ENCODE measurements at places on chromosomes 5 and 9.

DNA sequence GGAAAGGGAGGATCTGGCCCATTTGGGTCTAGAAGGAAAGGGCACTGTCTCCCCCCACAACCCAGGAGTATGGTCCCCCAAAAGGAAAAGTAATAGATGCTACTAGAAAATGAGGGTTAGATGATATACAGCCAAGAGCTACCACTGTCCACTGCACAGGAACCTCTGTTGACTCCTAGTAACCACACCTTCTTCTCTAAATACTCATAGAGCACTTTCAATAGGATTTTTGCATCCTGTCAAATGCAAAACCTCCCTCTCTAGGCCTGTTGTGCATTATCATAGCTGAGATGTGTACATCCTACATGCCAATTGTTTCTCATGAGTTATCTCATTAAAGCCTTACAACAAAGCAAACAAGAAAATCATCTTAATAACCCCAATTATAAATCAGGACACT lies 66.8 kb downstream of the THBS4 start:
- no peak for DNase-seq

DNA sequence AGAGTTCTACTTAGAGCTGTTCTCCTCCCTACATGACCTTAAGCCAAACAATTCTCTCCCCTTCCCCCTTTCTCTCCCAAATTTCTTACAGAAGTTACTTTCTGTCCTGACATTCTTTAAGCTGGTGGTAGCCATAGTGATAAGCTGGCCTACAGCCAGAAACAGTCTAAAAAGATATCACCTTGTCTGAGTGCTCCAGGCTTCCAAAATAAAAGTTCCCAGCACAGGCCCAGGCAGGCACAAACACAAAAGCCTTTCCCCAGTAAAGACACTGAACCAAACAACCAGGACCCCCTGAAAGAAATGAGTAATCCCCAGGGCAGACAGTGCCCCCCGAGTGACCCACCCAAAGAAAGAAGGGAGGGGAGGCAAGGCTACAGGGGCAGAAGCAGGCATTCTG lies 19.2 kb downstream of the SIL1 start:
- DNase-seq: no peak

- DNase-seq: no peak
Observed at GRCh38 chr5:132468656-132469379, 21.8 kb downstream of the IRF1 start.

DNA sequence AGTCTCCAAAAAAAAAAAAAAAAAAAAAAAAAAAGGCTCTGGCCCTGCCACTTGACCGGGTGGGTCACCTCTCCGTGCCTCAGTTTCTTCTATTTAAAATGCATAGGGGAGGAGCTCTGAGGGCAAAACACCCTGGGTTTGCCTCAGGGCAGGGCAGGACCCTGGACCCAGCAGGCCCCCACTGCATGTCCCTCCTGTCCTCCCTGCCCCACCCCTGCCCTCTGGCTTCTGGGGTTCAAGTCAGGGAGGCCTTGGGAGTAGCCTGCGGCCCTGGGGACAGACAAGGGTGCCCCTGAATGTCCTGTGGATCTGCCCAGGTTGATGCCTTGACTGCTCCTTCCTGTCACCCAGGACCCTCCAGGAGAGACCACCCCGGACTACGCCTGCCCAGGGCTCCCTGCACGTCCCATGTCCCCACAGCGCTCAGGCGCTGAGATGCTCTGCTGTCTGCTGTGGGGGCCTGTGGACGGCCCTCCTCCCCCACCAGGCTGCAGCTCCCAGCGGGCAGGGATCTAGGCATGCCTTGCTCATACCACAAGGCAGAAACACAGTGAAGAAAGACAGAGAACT lies 35.4 kb downstream of the ADAMTS2 start:
- DNase-seq: no peak

DNA sequence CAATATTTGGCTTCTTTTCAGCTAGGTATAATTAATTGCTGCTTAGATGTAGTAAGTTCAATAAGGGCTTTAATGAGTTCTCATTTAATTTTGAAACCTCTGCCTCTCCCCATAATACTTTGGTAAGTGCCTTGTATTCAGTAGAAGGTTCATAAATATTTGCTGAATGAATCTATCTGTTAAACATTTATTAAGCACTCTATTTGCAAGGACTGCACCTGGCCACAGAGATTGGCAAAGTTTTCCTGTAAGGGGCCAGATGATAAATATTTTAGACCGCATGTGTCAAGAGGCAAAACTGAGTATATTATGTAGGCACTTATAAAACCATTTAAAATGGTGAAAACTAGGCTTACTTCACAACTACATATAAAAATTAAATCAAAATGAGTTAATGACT lies 19.0 kb upstream of the GNA14 start:
- no peak for DNase-seq

DNA sequence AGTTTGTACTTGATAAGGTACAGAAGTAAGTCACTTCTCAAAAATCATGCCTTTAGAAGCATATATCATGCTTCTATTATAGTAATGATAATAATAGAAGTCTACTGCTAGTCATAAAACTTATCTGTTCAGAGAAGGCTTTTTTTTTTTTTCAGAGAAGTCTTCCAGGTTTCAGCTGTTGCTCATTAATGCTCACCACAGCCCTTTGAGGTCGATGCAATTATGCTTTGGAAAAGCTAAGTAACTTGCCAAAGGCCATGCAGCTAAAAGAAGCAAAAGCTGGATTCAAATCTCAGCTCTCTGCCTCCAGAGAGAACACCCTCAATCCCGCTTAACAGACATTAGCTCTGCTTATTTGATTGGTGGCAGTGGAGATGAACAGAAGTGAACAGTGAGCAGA lies 150.8 kb downstream of the DOCK8 start:
- DNase-seq: no peak

- DNase-seq: no peak
Observed at GRCh38 chr9:16342246-16343020, 528.0 kb downstream of the BNC2 start.

DNA sequence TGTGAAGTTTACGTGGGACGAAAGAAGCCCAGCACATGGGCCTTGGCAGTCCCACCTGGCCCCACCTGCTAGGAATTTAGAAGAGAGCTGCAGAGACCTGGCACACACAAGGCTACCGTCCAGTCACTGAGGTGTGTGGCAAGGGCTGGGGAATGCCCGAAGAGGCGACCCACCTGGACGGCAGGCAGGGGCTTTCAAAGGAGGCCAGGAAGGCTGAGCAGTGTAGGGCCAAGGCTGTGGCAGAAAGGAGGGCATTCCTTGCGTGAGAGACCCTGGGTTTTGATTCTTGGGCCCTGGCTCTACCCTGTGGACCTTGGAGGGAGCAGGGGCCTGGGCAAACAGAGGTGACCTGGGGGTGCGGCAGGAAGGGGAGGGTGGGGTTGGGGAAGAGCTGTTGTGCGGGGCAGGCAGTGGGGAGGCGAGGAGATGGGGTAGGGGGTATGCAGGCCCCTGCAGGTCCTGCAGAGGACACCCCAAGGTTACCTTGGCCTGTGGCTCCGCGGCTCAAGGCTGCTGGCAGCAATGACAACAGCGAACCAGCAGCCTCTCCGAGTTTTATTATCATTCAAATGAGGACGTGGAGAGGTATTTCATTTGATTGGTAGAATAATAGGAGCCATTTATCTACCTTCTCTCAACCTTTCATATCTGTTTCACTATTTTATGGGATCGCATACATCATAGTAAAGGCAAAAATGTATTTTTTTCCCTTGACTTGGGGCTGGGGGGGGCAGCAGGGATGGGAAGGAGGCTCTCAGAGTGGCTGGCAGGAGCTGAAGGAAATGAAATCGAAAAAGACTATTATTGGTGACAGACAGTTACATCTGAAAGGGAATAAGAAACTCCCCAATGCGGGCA lies 24.8 kb downstream of the TSPAN17 start:
- DNase-seq: no peak

- DNase-seq: no peak
Observed at GRCh38 chr5:154881986-154882385, 23.6 kb downstream of the CNOT8 start.

DNA sequence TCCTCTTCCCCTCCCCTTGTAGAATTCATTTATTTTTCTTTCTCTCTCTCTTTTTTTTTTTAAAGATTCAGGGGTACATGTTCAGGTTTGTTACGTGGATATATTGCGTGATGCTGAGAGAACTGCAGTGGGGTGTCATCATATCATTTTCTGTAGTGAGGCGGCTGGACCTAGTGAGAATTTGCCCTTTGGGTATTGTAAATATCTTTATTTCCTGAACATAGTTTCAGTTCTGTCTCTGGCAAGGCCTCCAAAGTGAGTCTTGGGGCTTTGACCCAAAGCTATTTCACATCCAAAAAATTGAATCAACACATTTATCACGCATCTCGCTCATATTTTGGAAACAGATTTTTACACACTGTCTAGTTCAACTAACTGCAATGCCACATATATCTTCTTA lies 25.4 kb upstream of the MYOT start:
- DNase-seq: no peak

Data from activated T-helper 9 cell treated with anti-CD3 and anti-CD28 coated beads, Interleukin-2, amount 50 U/mL, for 16 hours (primary cell).